ENCODE measurements at places on chromosomes 12 and 14.

- no peak for DNase-seq
Observed at GRCh38 chr12:7907009-7907408, 29.0 kb downstream of the SLC2A3 start.

DNA sequence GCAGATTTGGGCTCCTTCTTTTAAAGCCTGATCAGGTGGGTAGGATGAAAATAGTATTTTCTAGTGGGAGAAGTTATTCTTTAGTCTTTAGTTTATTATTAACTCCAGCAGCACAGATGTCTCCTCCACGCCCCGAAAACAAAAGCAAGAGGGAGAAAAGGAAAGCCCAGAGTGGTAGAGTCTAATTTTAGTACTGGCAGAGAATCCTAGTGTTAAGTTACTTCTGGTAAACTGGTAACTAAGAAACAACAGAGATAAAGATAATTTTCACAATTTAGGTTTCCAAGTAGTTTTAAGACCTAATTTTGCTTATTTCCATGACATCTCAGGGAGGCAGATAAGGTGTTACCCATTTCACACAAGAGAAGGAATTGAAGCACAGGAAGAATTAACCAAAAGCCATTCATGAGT, 16.3 kb downstream of the ATP5MC2 start:
- DNase-seq, result no peak

GRCh38 chr14:35213869-35214387, 78.3 kb upstream of the PSMA6 start:
- no peak for DNase-seq

GRCh38 chr12:227923-228845, 14.2 kb upstream of the SLC6A12 start:
- DNase-seq, result no peak

DNA sequence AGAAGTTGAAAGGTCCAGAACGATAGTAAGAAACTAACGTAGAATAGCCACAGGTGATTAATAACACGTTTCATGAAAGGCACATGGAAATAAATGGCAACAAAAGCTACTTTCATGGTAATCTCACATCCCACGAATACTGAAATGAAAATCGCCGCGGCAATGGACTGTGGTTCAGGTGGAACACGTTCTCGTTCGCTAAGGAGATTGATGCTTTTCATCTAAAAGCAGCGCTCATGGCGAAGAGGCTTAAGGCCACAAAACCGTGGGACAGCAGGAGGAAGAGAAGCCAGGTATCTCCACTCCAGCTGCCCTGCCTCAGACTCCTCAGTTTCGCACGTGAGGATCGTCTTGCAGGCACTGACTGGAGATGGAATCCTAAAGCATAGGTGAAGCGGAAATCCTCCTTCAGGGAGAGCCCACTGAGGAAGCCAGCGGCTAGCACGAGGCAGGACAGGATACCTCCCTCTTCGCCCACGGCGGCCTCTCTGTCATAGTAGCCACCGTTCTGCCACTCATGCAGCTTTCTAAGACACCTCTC, 696 bp upstream of the GPHN start:
- no peak for DNase-seq

DNA sequence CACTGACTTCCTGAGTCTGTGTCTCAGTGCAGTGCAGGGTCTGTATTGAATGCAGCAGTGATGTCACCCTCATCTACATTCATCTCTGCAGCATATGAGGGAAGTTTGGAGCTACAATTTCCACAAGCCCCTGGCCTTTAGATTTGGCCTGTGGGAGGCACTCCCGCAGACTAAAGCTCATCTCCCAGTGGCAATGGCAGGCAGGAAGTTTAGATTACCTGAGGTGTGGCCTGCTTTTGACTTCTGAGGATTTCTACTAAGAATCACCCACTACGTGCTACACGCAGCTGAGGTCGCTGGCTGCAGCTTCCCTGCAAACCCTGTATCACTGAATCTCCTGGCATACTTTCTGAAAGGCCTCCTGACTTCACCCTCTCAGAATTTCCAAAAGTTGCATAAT, 202.2 kb upstream of the PRKD1 start:
- DNase-seq, result no peak

GRCh38 chr12:113432986-113433385, 10.8 kb downstream of the SDSL start:
- no peak for DNase-seq

GRCh38 chr12:32400114-32400672, 835 bp downstream of the FGD4 start:
- no peak for DNase-seq

DNA sequence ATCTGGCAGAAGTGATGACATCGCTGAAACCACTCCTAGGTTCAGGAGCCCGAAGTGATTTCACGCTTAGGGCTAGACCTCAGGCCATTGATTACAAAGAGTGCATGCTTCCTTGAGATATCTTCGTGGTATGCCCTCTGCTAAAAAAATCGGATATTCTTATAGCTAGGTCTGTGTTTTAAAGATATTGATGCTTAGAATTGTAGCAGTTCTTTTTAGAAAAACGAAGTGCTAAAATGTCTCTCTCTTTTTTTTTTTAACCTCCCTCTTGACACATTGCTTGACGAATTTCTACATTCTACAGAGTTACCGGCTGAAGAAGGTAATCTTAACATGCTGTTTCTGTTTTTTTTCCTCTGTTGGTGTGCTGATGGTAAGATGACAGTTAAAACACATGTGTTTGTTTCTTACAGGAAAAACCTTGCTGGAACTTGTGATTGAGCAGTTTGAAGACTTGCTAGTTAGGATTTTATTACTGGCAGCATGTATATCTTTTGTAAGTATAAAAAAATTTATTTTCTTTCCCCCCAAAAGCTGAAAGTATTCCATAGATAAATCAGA, 1.3 kb downstream of the ATP2A2 start:
- no peak for DNase-seq

- DNase-seq, result no peak
Observed at GRCh38 chr14:93708311-93708734, 80.0 kb downstream of the PRIMA1 start.

DNA sequence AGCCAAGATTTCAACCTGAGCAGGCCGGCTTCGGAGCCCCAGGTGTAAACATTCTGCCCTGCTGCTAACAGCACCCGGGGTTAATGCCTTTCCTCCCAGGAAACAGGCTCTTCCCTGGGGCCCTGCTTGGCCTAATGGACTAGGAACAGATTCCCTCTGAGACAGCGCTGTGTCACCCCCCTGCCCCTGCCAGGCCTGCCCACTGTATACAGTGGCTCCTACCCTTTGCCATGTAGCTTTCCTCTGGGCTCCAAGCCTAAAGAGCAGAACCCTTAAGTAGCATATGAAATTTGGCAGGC, 28.3 kb upstream of the BCDIN3D start:
- DNase-seq, result no peak

DNA sequence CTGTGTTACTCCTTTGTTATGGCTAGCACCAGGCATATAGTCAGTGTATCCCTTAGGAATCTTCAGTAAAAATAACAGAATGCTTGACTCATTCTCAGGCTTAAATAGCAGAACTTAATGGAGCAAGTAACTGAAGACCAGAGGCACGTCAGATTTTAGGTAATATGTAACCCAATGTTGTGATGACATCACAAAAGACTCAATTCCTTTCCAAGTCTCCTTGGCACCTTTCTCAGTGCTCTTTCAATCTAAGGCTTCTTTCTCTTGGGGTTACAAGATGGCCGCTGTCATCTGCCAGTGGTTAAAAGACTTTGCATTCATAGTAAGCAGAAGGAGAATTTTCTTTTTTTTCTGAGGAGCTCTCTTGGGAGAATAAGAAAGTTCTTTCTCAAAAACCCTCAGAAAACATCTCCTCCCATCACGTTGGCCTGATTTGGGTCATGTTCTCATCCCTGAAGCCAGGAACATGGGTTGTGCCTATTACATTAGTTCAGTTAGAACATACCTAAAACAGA, 33.4 kb upstream of the DCN start:
- no peak for DNase-seq

- DNase-seq, result no peak
Observed at GRCh38 chr14:85533861-85534291, 3.9 kb downstream of the FLRT2 start.

DNA sequence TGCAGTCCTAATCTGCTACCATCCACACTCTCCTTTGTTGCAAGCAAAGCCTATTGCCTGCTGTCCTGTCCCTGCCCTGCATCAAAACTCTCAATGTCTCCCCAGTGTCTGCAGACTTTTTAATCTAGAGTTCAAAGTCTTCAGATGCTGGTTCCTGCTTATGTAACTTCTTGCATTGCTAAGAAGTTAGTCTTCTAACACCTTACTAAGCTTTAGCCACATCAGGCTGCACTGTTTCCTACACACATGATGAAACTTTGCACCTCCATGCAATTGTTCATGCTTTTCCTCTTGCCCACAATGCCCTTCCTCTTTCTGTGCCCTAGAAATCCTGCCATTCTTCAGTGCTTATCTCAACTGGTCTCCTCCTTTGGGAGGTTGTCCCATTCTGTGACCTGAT, 16.2 kb upstream of the DICER1 start:
- no peak for DNase-seq

GRCh38 chr14:102554821-102555819, 37.3 kb upstream of the RCOR1 start:
- DNase-seq, result no peak

- DNase-seq, result peak; percentile 81
Observed at GRCh38 chr14:106518054-106518943, 991.9 kb downstream of the TMEM121 start.

GRCh38 chr12:132379996-132380395, 50.6 kb upstream of the GALNT9 start:
- no peak for DNase-seq

DNA sequence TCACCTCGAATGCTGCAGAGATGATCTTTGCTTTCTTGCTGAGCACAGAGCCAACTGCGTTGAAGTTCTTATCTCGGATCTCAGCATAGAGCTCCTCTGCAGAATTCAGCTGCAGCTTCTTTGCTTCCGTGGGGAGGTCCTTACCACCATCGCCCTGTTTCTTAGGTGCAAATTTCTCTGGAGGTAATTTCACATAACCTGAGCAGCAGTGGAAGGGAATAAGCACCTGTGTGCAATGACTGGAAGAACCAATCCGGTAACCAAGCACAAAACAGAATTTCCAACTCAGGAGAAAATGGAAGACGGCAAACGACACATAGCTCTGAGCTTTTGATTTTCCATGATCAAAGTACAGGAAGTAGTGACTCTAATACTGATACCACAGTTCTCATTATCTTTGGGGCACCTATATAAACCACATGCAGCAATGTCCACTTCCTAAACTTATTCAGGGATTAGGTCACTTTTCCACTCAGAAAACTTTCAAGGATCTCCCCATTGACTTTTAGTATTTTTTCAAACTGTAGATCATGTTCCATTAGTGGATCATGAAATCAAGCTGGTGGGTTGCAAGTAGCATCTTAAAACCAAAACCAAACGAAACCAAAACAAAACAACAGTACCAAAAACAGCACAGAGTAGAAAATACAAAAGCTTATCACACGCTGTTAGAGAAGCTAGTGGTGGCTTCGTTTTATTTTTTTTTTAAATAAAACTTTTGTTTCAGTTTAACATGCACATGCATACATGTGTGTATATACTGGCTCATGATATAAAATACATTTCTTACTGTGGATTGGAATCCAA, 18.9 kb upstream of the DIABLO start:
- no peak for DNase-seq

GRCh38 chr12:24933694-24934407, 15.1 kb downstream of the BCAT1 start:
- no peak for DNase-seq

- no peak for DNase-seq
Observed at GRCh38 chr14:77228056-77228455, 43.0 kb downstream of the NGB start.

DNA sequence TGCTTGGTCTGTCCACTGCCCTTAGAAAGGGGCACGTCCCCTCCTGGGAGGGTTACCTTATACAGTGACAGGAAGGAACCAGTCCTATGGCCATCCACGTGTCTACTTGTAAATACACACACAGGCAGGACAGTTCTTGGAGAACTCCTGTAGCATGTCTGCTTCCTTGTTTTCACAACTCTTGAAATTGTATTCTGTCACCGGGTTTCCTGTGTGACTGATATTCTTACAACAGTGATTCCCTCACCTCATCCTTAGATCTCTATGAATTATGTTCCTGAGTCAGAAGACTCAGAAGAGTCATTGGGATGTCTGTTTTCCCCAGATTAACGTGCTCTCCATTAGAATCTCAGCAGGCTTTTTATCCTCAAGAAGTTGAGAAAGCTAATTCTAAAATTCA, 44.1 kb upstream of the DYNC1H1 start:
- DNase-seq, result no peak

GRCh38 chr12:30067146-30067545, 283.4 kb upstream of the TMTC1 start:
- no peak for DNase-seq

DNA sequence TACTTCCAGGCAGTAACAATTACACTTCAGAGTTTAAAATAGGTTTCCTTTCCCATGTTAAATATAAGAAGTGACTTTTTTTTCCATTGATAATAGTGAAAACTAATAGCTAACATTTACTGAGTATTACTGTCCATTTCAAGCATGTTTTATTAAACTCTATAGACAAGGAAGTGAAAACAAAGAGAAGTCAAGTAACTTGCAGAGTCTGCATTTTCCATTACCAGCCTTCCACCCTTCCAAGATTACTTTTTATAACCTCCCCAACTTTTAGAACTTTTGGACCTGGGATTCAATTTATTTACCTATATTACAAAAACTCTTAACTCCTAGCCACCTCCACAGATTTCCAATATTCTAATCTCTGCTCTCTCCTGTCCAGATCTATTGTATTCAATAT, 67.7 kb downstream of the SEC23A start:
- no peak for DNase-seq

DNA sequence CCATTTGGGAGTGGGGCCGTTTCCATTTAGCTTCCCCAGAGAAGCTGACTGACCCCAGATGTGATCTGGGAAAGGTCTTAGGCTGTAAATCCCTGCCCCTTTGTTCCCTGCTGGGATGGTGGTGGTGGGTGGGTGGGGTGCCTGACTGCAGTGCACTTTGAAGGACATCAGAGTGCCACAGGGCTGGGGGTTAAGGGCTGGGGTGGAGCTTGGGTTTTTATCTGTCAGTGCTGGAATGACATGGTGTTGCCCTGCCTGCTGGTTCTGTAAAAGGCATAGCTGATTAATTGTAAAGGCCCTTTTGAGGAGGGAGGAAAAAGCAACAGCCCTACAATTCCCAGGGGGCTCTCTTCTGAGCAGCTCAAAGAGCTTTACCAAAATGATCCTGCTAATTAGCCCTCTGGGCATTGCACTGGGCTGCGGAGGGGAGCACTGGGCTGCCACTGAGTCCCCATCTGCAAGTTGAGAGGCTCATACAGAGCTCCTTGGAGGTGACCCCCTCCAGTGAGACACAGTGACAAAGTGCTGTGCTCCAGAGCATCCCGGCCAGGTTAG, 21.1 kb downstream of the PLEKHG3 start:
- DNase-seq, result no peak

- DNase-seq, result peak; percentile 14
Observed at GRCh38 chr14:100305324-100306100, 732 bp downstream of the SLC25A29 start.

- no peak for DNase-seq
Observed at GRCh38 chr12:99381992-99382391, 265.6 kb upstream of the GARIN6 start.

GRCh38 chr14:105622329-105622955, 96.1 kb downstream of the TMEM121 start:
- no peak for DNase-seq
